ENCODE measurements at places on chromosomes 3 and 15.
A peak's percentile ranks its signal among the peaks of the same experiment; 100 is the strongest.

DNA sequence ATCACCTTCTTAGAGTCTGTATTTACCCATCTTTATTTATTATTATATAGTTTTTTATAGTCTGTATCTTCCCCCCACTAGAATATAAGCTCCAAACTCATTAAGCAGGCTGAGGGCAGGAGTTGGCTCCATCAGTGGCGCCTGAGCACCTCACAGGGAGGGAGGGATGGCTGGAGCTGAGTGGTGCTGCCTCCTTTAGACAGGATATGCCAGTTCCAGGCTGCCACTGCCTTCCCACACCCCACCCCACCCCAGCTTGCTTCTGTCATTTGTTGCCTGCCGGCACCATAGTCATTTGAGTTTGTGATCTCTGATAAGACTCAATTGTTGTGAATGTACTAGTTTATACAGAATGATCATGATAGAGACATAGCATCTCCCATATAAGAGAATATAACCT, 85.5 kb downstream of the KLHL25 start:
- no peak for DNase-seq

DNA sequence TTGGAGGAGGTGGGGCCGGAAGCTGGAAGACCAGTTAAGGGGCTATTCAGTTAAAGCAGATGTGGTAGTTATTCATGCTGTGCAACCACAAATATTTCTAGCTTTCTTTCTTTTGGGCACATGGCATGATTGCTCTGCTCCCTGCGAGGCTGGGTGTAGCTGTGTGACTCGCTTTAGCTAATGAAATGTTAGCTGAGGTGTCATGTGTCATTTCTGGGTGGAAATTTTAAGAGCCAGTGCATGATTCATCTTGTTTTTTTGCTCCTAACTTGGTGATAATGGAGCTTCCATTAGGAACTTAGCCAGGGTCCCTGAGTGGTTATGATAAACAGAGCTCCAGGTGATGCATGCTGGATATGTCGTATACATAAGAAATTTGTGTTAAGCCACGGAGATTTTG, 300.6 kb downstream of the SATB1 start:
- peak; percentile 29 for DNase-seq

DNA sequence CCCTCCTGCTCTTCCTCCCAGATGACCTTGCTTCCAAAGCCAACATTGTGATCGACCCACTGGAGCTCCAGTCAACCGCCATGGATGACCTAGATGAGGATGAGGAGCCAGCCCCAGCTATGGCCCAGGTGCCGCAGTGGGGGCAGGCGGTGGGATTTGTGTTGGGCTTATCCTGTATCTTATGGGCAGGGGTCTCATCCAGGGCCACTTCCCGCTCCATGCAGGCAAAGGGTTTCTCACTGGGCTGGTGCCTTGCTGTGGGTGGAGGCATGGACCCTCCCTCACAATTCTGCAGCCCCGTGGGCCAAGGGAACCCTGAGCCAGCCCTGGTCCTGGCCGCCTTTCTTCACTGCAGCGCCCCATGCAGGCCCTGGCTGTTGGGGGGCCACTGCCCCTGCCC, 14.9 kb downstream of the AMIGO3 start:
- no peak for DNase-seq

- no peak for DNase-seq
Observed at GRCh38 chr3:150762662-150763121, 277 bp downstream of the SIAH2 start.

- DNase-seq: no peak
Observed at GRCh38 chr15:81291916-81292522, 31.9 kb downstream of the STARD5 start.

GRCh38 chr15:88288206-88288605, 31.7 kb upstream of the NTRK3 start:
- DNase-seq: no peak

DNA sequence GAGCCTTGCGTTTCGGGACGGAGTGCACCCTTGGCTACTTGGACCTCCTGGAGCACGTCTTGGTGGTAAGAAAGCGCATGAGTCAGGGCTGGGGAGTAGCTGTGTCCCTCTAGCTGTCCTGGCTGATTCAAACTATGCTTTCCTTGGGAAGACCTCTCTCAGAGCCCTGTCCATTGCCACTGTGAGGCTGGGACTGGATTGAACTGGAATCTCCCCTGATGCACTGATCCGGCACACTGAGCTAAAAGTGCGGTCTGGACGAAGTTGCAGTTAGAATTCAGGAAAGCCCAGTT, 232.6 kb upstream of the TPM1 start:
- no peak for DNase-seq

DNA sequence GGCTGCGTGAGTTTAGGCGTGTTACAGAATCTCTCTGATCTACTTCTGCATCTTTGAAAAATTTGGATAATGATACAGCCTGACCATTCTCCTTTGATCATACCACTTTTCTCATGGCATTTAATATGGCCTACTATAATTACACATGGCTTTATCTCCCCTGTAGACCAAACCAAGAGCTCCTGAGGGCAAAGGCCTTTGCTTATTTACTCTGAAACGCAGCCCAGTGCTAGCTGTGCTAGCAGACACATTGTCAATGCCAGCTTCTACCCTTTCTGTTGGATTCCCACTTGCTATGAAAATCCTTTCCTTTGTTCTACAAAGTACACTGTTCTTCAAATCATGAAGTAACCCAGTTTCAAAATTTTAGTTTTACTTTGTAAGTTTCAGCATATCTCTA, 16.5 kb upstream of the VGLL4 start:
- DNase-seq: no peak

DNA sequence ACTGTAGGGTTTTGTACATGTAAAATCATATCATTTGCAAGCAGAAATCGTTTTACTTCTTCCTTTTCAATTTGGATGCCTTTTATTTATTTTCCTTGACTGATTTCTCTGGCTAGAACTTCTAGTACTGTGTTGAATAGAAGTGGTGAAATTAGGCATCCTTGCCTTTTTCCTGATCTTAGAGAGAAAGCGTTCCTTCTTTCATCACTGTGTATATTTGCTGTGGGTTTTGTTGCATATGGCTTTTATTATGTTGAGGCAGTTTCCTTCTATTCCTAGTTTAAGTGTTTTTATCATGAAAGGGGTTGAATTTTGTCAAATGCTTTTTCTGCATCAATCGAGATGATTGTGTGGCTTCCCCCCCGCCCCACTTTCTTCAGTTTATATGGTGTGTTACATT, 140.9 kb downstream of the ATG7 start:
- no peak for DNase-seq

DNA sequence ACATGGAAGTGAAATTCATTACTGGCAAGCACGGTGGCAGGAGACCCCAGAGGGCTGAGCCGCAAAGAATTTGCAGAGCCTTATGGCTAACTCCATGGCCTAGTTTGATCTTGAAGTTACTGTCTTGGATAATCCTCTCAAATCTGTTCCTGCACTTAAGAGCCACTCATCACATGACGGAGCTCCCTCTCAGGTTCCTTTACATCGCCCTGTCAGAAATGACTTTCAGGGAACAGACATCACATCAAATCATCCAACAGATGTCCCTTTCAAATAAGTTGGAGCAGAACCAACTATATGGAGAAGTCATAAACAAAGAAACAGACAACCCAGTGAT, 328.8 kb upstream of the THBS1 start:
- no peak for DNase-seq

DNA sequence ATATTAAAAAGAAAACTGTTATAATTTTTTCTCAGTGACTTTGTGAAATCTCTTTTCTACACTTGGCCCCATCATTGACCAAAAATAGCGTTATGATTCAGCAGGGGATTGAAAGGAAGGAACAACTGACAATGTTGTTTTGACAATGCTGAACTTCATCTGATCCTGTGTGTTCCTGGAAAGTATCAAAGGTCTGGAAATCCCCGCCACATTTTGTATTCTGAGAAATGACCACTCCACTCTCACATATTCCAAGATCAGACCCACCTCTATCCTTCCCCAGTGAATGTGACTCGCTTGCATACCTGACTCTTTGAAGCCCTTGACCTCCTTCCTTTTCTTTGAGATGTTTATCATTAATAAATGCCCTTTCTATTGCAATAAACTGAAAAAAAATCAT, 9.7 kb upstream of the RIOX2 start:
- peak; percentile 79 for DNase-seq

DNA sequence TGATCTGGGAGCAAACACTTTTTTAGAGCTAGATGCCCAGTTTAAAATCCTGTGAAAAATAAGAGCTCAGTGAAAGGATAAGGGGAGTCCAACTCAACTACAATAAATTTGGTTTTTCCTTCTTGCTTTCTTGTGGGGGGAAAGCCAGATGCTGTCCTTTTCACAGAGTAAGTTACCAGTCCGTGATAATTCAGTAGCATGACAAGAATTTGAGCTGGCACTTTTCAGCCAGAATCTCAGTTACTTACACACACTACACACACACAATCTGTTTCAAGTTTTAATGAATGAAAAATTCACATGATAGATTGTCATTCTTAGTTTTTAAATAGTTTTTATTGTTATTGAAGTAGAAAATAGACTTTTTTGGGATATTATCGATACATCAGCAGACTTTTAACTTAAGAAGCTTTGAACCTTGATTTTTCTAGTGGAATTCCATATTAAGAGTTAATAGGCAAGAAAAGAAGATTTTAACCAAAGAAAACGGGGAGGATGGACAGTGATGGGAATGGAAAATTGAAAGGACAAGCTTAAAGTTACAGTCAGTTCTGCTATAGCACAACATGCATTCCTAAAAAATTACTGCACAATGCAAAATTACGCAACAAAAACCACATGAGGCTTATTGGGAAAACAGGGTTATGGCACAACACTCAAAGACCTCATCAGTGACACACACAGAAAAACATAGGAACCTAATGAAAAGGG, 47.0 kb downstream of the PSMD6 start:
- peak; percentile 99 for DNase-seq

- no peak for DNase-seq
Observed at GRCh38 chr15:94930441-94930840, 699.1 kb downstream of the MCTP2 start.

GRCh38 chr3:114565216-114565615, 271.4 kb downstream of the TIGIT start:
- DNase-seq: no peak

GRCh38 chr3:112083239-112083638, 3.0 kb upstream of the C3orf52 start:
- no peak for DNase-seq

- peak; percentile 24 for DNase-seq
Observed at GRCh38 chr3:75171630-75172230, 492.4 kb upstream of the FRG2C start.

- peak; percentile 34 for DNase-seq
Observed at GRCh38 chr3:11168881-11169805, 14.8 kb downstream of the HRH1 start.

- DNase-seq: no peak
Observed at GRCh38 chr3:112032098-112032731, 2.3 kb upstream of the TMPRSS7 start.

DNA sequence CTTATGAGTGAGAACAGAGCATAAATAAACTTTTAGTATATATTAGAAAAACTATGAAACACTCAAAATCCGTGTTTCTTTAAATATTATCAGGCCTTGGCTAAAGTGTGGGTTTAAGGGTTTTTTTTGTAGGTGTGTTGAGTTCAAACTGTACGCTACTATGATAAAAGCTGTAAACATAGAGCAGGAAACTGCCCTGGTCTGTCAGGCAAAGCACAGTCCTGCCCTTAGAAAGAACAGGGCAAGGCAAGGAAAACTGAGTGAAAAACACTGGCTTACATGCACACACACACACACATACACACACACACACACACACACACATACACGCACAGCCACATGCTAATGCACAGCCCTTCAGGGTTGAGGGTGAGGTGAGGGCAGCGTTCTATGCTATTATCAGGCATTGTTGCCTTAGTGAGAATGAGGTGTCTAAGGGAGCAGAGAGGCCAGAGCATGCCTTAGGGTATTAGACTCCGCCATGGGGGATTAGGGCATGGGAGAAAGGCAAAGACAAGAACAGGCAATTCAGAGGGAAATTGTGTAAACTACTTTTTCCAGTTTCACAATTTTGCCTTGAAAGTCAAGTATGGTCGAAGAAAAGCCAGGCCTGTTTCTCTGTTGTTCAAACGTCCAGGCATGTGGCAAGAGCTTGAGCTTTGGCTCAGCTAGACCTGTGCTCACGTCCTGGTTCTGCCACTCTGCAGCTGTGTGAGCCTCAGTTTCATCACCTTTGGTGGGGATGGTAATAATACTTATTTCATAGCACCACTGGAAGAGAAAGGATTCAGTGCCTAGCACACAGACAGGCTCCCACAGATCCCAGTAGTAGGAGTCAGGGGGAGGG, 36.3 kb upstream of the TPM1 start:
- no peak for DNase-seq

DNA sequence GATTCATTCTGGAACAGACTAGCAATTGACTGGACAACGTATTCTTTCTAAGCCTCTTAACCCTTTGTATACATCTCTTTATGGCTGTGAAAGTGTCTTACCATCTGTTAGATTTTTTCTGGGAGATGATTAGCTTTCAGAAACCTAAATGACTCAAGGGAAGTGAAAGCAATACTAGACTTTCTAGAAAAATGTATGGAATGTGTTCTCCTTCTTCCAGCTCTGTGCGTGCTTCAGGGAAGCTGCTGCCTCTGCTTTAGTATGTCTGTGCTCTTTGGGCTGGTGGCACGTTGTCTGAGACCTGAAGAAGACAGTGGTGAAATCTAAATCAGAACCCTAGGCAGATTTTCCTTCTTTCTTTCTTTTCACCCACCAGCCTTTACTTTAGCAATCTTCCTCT, 89.5 kb downstream of the ITPR1 start:
- peak; percentile 67 for DNase-seq

DNA sequence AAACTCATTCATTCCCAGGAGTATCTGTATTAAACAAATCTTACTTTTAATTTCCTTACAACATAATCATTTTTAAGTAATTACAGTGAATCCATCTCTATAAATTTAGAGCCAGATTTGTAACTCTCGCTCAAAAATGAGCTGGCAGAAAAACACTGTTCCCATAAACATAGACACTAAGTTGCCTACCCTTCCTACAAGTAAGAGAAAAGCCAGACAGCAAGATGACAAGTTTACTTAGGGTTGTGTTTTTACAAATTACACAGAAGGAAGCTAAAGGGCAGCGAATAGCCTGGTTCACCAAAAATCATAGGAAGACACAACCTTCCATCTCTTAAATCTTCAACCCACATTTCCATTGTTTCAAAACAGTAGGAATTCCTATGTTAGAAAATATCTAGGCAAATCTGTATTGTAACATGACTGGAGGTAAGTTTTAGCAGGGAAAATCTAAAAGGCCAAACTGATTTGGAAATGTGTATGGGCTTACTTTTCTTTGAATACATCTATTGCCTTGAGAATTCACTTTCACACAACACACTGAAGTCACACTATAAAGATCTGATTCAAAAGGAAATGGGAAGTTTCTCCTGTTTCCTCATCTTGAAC, 21.7 kb downstream of the HERC1 start:
- no peak for DNase-seq

GRCh38 chr3:109874896-109875708, 537.8 kb upstream of the DPPA4 start:
- DNase-seq: no peak

GRCh38 chr15:84983294-84983693, 1.6 kb downstream of the PDE8A start:
- peak; percentile 30 for DNase-seq

DNA sequence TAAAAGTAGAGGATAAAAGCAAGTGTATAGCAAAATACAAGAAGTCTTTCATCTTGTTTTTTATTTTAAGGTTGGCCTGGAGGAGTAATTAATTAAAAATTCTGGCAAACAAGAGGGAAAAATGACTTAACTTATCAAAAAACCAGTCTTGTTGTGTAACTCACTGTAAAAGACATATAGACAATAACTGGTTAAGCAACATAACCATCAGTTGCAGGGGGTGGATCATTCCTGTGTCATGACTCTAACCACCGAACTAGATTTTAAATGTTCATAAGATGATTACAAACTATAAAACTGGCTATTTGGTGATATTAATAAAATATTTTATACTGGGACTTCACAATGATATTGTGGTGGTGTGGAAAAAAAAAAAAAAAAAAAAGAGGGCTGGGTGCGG, 130.6 kb downstream of the STAG1 start:
- DNase-seq: peak; percentile 66
